ENCODE measurements at places on chromosomes 1 and 21.

DNA sequence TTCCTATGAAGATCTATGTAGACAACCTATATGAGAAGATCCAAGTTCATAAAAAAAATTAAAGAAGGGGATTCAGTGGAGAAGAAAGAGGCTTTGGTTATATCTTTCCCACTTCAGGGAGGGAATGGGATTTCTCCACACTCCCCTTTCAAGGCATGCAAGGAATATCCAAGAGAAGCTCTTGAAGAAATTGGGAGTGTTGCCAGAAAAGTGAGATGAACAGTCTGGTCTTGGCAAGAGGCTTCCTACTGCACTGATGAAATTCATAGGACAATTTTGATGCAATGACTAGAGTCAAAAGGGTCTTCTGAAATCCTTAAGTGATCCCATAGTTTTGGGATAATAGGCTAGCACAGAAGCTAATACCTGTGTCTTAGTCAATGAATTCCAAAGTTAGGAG is 153.0 kb downstream of the KCTD3 start:
- no peak for DNase-seq

GRCh38 chr1:34828611-34829010 is 30.9 kb downstream of the SMIM12 start:
- DNase-seq = no peak

GRCh38 chr1:91872559-91873081 is 13.3 kb downstream of the TGFBR3 start:
- no peak for DNase-seq

DNA sequence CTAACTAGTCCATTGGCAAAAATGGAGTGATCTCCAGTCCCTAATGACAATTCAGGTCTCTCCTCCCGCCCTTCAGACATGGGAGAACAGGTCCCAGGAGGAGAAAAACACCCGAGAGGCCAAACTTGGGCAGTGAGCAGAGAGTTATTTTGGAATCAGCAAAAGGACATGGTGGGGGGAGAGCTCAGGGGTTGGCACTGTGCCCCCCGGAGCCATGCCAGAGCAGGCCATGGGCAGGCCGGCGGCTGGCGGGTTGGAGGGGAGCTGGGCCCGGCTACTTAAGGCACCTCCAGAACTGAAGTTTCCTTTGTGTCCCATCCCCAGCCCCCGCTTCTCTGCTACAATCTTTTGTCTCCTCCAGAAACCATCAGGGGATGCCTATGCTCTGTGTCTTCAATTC is 7.1 kb downstream of the LGR6 start:
- no peak for DNase-seq

GRCh38 chr1:60073605-60074278 is at the start of gene C1orf87:
Gene C1orf87, minus strand, starts transcription at chr1:60073770. Its CDS starts 1,127 bp downstream, at chr1:60072643.
- DNase-seq = no peak

DNA sequence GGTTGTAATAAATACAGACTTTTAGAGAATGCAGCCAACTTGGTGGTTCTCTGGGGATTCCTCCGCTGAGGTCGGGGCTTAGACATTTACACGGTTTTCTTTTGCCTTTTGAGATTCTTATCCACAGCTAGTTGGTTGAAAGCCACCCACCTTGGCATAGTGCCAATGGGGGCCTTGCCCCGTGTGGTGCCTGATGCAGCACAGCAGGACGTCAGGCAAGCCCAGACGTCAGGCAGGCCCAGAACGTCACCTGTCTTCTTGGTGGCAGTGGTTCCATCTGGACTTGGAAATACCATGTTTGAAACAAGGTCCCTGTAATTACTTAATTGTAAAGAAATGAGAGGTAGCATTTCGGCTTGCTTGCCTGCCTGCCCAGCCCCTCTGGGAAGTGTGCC is 78.5 kb downstream of the GALNT2 start:
- no peak for DNase-seq

GRCh38 chr1:18972531-18972930 is 16.1 kb upstream of the IFFO2 start:
- DNase-seq = no peak

DNA sequence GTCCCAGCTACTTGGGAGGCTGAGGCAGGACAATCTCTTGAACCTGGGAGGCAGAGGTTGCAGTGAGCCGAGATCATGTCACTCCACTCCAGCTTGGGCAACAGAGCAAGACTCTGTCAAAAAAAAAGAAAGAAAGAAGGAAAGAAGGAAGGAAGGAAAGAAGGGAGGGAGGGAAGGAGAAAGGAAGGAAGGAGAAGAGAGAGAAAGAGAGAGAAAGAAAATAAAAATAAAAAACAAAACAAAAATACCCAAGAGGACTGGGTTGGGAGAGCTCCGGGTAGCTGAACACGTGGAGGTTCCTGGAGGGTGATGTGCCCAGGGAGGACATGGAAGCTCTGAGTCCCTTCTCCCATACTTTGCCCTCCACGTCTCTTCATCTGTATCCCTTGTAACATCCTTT is 45.7 kb upstream of the CITED4 start:
- DNase-seq = no peak

DNA sequence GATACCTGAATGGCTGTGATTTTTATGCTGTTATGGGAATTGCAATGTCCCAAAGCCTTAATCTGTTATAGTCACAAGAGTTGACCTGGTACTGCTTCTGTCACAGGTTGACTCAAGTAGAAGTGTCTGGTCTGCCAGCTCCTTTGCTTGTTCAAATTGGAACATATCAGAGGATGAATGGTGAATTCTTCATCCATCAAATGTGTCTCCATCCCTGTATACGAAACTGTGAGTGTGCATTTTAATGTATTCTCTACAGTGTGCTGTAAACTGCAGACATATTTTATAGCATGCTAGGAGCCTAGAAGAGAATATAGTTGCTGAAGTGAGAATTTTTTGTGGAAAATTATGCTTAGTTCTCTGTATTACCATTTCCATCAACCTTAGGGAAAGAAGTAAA is 608.4 kb downstream of the AMY1C start:
- DNase-seq = no peak

GRCh38 chr1:16198444-16199156 is 13.9 kb downstream of the ARHGEF19 start:
- no peak for DNase-seq

- no peak for DNase-seq
Measured at GRCh38 chr1:17984583-17984982, 123.0 kb upstream of the IGSF21 start.

GRCh38 chr1:109775398-109775797 is 11.7 kb upstream of the EPS8L3 start:
- no peak for DNase-seq

DNA sequence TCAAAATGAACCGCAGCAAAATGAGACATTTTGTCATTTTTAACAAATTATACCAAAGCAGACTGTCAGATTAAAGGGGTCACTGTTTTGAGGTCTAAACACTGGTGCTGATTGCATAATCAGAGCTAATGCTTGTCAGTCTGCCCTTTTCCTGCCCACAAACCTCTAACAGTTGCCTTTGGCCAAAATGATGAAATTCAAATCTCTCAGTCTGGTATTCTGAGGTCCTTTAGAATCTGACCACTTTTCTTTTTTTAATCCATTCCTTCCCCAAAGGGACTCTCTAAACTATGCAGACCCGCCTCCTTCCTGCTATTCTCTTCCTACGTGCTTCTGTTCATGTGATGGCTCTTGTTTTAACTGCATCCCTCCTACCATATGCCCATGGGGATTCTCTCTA is 145.2 kb upstream of the SPATA6 start:
- DNase-seq = no peak

GRCh38 chr21:41703857-41704501 is 62.9 kb downstream of the RIPK4 start:
- no peak for DNase-seq

DNA sequence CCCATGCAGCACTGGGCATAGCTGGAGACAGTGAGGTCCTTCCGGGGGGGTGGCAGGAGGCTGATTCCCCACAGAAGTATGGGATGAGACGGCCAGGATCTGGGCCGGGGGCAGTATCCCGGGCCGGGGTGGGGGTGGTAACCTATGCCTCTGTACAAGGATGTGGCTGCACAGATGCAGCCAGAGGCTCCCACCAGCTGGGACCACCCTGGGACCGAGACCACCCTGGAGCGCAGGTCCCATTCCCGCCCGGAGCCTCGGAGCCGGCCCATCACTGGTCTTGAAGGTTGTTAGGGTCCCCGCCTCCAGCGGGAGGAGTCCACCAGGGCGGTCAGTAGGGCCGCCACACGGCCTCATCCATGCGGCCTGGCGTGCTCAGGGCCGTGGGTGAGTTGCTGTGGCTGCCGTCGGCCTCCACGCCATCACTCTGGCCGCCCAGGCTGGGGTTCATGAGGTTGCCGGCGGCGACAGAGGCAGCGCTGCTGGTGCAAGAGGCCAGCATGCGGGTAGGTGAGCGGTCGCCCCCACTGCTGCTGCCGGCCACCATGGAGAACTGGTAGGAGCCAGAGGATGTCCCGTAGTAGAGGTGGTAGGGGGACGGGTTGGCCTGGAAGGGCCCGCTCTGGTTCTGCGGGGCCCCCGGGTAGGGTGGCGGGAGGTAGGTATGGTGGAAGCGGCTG is 28.1 kb downstream of the RUNX3 start:
- no peak for DNase-seq

DNA sequence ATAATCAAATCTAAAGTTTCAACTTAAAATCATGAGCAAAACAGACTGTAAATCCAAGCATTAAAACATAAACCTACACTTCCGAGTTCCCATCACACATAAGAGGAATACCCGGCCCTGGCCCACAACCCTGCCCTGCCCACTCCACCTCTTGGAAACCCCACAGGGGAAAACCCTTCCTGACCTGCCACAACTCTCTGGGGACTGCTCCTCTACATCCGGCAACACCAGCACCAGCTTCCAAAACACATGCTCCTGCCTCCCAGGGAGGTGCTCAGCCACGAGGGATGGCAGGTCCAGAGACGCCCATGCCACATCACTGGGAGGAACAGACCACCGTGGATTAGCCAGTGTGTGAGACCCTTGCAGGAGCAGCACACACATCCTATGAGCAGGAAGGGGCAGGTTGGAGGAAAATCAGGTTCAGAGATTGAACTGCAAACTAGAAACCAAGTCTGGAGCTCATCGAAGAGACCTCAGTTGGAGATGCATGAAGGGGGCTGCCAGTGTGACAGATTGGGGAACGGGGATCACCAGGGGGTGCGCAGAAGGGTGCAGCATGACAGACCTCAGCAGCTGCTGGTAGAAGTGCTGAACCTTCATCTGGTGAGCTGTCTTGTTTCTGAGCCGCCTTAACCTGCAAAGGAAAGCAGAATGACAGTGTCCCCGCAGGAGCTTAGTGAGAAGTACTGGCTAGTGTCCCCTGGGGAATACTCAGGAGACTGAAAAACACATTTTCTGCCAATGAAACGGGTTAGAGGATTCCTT is 25.8 kb upstream of the LSS start:
- DNase-seq = no peak

GRCh38 chr1:153372571-153372970 is 2.9 kb downstream of the S100A12 start:
- no peak for DNase-seq

GRCh38 chr1:173545688-173546087 is 57.2 kb downstream of the SLC9C2 start:
- DNase-seq = no peak

GRCh38 chr1:232333419-232333767 is 296.5 kb downstream of the SIPA1L2 start:
- DNase-seq = no peak

- no peak for DNase-seq
Measured at GRCh38 chr1:31662463-31662862, 17.8 kb upstream of the PEF1 start.

GRCh38 chr1:38814444-38814983 is 45.1 kb downstream of the RRAGC start:
- no peak for DNase-seq

DNA sequence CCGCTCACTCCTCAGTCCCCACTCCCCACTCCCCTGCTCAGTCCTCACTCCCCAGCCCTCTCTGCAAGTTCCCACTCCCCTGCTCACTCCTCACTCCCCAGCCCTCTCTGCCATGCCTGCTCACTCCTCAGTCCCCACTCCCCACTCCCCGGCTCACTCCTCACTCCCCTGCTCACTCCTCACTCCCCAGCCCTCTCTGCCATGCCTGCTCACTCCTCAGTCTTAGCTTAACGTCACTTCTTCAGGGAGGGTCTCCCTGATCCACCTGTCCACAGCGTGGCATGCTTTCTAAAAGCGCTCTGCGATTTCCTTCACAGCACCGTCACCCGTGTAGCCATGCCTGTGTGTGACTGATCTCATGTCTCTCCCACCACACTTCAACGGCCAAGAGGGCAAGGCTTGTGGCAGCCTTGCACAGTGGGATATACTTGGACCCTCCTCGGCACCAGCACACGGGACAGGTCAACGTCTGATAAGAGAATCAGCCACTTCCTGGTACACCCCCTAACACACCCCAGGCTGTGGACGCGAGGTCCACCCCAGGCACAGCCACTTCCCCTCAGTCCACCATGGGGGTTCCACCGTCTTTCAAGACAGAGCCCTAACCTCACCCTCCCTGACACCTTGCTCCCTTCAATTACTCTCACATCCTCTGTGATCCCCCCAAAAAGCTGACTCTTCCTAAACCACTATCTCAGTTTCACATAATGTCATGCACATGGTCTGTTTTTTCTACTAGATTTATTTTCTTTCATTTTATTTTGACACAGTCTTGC is 14.0 kb downstream of the PRDM15 start:
- no peak for DNase-seq

- DNase-seq = no peak
Measured at GRCh38 chr1:30345491-30346130, 377.8 kb downstream of the MATN1 start.

GRCh38 chr1:33382661-33383415 is 48.1 kb downstream of the PHC2 start:
- no peak for DNase-seq

DNA sequence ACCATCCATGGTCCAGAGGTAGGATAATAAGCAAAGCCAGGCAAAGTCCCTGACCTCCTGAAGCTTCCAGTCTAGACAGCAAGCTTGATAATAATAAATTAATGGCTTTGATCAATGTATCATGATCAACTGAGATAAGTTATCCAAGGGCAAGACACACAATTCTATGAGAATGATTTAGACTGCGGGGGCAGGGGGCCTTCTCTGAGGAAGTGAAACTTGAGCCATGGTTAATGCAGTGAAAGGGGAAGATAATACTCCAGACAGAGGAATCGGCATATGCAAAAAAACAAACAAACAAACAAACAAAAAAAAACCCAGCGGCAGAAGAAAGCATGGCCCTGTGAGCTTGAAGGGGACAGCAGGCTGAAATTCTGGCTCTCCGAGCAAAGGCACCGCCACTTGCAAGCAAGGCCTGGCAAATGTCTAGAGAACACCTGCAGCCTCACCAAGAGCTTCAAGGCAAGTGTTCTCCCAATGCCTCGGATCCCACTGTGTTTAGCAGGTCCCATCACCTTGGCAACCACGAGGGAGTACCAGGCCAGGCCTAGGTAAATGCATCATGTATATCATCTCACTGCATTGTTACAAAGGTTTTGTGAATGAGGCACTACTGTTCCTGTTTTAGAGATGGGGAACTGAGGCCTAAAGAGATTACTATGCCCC is 24.9 kb downstream of the CSMD2 start:
- no peak for DNase-seq
